GM10248 (cell line): ENCODE measurements at places on chromosomes 12 and 14.
A peak's percentile ranks its signal among the peaks of the same experiment; 100 is the strongest.

GRCh38 chr14:95943699-95944098 is 67.1 kb downstream of the TUNAR start:
- DNase-seq: no peak

DNA sequence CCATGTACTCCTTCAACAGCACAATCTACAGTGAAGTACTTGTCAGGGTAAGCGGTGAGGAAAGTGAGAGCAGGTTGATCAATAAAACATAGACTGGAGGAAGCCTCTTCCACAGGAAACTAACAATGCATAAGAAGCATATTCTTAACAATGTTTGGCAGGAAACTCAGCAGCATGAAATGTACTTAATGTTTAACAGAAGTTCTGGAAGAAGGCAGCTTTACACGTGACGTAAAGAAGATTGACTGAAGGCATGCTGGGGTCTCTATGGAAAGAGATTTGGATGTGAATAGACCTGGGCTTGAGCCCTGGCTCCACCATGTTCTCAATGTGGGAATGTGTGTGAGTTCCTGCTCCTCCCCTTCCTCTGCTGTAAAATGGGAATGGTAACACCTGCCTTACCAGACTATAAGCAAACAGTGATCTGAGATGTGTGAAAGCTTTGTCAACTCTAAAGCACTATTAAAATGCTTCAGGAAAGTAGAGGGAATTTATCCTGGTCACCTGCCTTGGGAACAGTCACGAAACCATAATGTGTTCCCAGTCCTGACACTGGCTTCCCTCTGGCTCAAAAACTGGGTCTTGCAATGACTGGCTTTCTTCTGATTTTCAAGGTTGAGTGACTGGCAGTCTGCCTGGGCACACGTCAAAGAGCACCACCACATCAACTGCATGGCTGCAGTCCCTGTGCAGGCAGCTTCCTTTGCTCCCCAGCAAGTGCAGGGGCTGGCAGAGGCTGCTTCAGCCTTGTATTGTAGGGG is 384.6 kb downstream of the APAF1 start:
- no peak for DNase-seq

- no peak for DNase-seq
These were observed 30.3 kb downstream of the BAZ2A start for GRCh38 chr12:56599797-56600196.

GRCh38 chr12:130711756-130712155 is 4.3 kb downstream of the RIMBP2 start:
- DNase-seq: no peak

DNA sequence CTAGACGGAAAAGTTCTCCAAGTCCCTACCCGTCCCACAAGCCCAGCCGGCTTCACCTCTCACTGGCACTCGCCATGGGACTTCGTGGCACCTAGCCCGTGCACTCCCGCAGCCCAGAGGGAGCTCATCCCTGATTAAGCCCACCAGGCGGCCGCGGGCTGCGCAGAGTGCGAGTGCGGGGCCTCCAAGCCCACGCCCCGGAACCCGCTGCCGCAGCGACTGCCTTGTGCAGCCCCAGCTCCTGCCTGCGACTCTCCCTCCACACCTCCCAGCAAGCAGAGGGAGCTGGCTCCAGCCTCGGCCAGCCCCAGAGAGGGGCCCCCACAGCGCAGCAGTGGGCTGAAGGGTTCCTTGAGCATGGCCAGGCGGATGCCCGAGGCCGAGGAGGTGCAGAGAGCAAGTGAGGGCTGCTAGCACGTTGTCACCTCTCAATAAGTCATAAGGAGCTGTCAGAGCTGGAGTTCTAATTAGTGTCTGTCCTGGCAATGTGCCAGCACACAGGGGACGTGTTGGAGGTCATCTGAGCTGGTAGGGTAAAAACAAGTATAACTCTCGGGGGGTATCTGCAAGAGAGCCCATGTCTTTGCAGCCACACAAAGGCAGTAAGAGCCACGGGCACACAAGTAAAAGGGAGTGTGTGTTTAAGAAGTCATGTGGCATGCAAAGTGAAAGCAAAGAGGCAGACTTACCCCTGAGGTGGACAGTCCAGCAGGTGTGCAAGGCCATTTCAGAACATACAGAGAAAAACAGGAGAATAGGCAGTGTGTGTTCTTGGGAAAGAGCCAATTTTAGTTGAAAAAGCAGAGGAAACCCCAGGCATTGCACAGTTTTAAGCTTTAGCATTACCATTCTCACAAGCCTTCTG is 27.1 kb upstream of the TMTC2 start:
- DNase-seq: no peak

GRCh38 chr14:52346778-52347177 is 32.7 kb downstream of the PTGER2 start:
- DNase-seq: no peak

GRCh38 chr14:63241096-63241495 is 36.9 kb downstream of the RHOJ start:
- no peak for DNase-seq

- no peak for DNase-seq
These were observed 142.1 kb downstream of the KIF21A start for GRCh38 chr12:39300799-39301198.

DNA sequence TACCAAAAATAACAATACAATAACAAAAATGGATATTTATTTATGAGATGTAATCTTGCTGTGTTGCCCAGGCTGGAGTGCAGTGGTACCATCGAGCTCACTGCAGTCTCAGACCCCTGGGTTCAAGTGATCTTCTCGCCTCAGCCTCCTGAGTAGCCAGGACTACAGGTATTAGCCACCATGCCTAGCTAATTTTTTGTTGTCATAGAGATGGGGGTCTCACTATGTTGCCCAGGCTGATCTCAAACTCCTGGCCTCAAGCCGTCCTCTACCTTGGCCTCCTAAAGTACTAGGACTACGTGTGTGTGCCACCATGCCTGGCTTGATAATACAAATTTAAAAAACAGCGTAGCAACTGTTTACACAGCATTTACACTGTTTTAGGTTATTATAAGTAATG is 23.1 kb downstream of the ARHGAP5 start:
- no peak for DNase-seq

DNA sequence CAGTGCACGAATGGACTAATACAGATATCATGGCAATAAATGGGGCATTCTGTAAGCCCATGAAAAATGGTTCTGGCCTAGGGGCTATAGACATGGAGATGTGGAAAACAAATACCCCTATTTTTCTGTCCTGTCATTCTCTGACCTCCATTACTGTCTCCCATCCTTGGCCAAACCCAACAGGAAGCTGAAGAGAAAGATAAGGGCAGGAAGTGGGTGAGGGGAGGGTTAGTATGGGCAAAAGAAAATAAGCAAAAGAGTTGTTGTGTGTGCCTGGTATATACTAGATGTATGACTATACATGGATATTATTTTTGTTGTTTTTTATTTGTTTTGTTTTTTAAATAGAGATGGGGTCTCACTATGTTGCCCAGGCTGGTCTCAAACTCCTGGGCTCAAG is 339.3 kb downstream of the PCNX1 start:
- no peak for DNase-seq

- DNase-seq: no peak
These were observed 101.5 kb downstream of the KIF26A start for GRCh38 chr14:104239861-104240301.

DNA sequence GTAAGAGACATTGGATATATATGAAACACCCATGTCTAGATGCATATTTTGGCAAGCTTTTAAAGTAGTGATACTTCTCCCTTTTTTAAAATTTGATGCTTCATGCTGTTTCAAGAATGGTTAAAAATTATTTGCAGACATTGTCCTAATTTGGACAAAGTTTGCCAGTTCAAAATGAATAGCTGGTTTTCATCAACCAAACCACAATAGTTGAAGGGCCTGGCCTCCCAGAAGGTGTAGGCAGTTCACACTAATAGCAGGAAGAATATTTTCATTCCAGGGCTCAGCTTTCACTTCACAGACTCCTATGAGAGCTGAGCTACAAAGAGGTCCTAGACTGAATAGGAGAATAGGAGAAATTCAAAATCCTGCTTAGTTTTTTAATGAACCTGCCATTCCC is 78.7 kb downstream of the STXBP6 start:
- no peak for DNase-seq

DNA sequence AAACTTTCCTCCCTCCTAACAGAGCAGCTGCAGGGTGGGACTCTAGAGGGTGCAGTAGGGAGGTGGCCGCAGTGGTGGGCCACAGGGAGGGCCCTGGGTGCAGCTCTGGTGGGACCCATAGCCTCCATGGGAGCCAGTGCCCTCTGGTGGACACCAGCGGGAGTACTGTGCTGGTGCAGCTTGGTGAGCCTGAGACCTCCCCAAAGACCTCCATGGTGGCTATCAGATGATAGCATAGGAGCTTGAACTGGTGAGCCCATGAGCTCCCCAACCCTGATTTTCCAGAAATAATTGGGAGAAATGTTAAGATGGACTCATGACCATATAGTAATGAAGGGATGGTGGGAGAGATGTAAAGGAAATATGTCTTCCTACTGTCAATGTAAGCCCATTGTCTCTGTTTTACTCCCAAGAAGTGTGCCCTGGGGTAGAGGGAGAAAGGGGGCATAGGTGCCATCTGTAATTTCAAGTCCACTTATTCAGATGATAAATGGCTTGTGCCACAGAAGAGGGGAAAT is 98.7 kb downstream of the GAS2L3 start:
- DNase-seq: peak; percentile 45

DNA sequence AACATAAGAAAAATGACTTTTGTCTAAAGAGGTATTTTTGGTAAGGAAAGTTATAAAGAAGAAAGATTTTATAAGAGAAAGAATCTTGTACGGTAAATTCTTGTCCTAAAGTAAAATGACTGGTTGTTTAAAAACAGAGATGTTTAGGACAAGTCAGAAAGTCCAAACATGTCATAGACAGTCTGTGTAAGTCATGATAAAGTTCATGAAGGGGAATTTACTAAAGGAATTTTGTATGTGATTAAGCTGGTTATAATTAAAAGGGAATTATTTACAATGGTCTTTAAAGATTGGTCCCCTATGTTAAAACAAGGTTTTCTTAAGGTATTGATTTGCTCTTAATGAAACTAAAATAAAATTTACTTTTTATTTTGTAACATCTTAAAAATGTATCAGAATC is 269.4 kb upstream of the CCDC196 start:
- DNase-seq: no peak

GRCh38 chr14:74299061-74299545 is 3.6 kb downstream of the ABCD4 start:
- DNase-seq: no peak

DNA sequence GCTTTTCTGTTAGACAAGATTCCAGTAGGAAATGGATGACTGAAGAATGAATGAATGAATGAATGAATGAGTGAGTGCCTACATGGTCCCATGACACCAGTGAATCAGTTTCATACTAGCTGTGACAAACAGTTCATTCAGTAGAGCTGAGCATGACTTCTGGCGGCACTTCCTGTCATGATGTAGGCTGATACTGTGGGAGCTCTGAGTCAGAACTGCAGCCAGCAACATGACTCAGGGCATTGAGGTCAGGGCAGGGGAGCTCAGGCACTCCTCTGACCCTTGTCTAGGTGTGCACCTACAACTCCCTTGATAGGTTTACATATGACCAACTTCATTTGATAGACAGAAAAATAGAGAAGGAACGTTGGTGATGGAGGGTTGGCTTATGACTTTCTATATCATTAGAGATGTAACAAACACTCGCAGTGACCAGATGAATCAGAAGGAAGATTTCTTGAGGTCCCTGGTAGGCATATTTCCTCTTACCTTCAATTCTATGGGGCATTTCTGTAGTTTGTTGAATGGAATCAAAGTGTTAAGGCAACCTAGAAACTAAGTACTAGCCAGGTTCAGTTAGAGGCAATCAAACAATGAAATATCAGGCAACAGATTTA is 139.3 kb upstream of the ARHGAP5 start:
- DNase-seq: peak; percentile 67

GRCh38 chr12:26044592-26044991 is 80.2 kb downstream of the BHLHE41 start:
- DNase-seq: no peak

DNA sequence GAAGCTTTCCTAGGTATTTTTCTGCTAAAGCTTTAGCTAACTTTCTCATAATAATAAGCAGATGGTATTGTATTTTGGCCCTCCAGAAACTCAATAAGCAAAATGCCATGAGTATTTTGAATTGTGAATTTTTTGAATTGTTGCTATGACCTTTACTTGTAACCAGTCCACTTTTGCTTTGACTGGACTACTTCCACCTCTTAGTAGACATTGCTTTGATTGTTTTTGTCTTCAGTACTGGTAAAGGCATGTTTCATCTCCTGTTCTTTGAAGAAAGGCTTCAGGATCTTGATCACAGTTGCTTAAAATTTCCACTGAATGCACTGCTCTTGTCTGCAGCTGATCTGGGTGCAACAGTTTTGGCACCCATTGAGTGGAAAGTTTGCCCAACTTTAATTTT is 102.3 kb downstream of the TRMT5 start:
- DNase-seq: no peak

- no peak for DNase-seq
These were observed 319.0 kb upstream of the RTL1 start for GRCh38 chr14:101222362-101223070.

- DNase-seq: no peak
These were observed 9.2 kb downstream of the HIP1R start for GRCh38 chr12:122844366-122844971.

GRCh38 chr14:89549381-89550125 is 132.5 kb upstream of the FOXN3 start:
- DNase-seq: no peak

- no peak for DNase-seq
These were observed 5.7 kb downstream of the PTHLH start for GRCh38 chr12:27966870-27967269.

- no peak for DNase-seq
These were observed 23.8 kb upstream of the CATSPERB start for GRCh38 chr14:91755570-91756295.

DNA sequence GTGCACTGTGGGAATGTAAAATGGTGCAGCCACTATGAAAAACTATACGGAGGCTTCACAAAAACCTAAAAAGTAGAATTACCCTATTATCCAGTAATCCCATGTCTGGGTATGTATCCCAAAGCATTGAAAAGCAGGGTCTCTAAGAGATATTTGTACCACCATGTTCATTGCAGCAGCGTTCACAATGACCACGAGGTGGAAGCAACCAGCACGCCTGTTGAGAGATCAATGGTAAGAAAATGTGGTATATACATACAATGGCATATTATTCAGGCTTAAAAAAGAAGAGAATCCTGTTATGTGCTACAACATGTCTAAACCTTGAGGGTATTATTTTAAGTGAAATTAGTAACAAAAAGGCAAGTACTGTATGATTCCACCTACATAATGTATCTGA is 910 bp upstream of the NOPCHAP1 start:
- no peak for DNase-seq

DNA sequence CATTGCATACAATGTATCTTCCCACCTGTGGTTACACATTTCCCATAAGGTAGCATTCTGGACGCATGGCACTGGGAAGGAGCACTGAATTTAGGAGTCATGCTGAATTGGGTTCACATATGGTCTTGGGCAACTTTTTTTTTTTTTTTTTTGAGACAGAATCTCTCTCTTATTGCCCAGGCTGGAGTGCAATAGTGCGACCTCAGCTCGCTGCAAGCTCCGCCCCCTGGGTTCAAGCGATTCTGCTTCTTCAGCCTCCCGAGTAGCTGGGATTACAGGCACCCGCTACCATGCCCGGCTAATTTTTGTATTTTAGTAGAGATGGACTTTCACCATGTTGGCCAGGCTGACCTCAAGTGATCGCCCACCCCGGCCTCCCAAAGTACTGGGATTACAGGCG is 13.3 kb downstream of the DIP2B start:
- no peak for DNase-seq
